ENCODE measurements at places on chromosomes 12 and 14.
A peak's percentile ranks its signal among the peaks of the same experiment; 100 is the strongest.

- peak; percentile 29 for DNase-seq
Measured at GRCh38 chr14:37179896-37180502, 7.6 kb upstream of the SLC25A21 start.

GRCh38 chr12:106085213-106085612 is 53.5 kb downstream of the NUAK1 start:
- DNase-seq = no peak

DNA sequence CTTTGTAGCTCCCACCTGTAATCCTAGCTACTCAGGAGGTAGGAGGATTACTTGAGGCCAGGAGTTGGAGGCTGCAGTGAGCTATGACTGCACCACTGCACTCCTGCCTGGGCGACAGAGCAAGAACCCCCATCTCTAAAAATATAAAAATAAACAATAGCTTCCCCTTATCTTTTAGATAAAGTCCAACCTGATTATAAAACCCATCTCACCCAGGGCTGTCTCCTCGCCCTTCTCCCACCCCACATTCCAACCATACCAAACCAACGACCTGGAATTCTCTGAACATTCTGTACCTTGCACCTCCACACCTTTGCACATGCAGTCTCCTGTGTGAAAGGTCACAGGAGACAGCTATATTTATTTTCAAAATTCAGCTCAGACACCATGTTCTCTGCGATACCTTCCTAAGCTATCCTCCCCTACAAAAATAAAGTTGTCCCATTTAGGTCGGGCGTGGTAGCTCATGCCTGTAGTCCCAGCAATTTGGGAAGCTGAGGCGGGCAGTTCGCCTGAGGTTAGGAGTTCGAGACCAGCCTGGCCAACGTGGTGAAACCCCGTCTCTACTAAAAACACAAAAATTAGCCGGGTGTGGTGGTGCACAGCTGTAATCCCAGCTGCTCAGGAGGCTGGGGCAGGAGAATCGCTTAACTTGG is 7.7 kb downstream of the SLC7A7 start:
- DNase-seq = no peak

DNA sequence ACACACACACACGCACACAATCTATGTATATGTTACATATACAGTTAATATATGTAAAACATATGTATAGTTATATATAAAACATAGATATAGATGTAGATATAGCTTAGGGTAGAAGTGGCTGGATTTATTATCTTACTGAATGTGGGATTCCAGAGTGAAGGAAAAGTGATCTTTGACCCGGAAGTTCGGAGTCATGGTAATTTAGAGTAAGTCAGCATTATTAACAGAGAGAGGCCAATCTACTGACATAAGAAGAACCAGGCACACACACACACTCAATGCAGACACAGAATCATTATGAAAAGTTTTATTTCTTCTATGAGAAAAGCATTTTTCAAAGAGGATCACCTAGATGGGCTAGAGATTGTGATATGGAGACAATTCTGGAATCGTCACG is 384.2 kb upstream of the NOVA1 start:
- no peak for DNase-seq

DNA sequence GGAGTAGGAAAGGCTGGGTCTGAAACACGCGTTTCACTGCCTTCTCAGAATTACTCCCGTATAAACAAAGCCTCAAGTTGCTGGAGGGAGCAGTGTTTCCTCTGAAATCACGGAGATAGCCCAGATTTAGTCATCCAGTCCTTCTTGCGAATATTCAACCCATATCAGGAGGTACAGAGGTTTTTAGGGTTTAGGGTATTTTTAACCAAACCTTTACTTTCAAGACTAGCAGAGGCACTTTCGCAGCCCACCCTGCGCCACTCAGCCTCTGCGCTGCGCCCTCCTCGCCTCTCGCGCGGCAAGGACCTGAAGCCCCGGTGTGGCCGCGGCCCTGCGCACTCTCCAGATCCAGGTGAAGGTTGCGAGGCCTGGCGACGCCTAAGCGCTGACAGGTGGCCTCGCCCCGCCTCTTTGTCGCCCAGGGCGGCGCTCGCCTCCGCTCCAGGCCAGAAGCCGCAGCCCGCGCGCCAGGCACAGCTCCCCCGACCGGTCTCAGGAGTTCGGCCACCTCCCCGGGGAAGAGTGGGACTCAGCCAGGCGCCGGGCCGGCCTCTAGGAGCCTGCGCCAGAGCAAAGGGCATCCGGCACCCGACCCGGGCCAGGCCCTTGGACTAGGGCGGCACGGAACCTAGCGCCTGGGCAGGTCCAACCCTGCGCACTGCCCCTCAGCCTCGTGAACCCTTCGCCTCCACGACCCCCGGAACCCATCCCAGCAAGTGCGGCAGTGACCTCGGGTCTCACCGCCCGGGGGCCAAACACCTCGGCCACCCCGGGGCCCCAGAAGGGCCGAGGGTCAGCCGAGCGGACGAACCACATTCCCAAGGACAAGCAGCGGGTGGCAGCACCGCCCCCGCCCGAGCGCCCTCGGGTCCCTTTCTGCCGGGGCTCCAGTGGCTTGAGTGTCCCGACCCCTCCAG is 1.8 kb upstream of the SAMD4A start:
- peak; percentile 61 for DNase-seq
